ENCODE measurements at places on chromosomes 3 and 15.

- DNase-seq, result no peak
Observed at GRCh38 chr3:94294806-94295205, 231.9 kb downstream of the NSUN3 start.

- DNase-seq, result no peak
Observed at GRCh38 chr3:174094669-174095068, 697.1 kb downstream of the NLGN1 start.

GRCh38 chr3:15339786-15340215 is 7.4 kb upstream of the SH3BP5 start:
- no peak for DNase-seq

- DNase-seq, result no peak
Observed at GRCh38 chr3:94909726-94910125, 846.9 kb downstream of the NSUN3 start.

DNA sequence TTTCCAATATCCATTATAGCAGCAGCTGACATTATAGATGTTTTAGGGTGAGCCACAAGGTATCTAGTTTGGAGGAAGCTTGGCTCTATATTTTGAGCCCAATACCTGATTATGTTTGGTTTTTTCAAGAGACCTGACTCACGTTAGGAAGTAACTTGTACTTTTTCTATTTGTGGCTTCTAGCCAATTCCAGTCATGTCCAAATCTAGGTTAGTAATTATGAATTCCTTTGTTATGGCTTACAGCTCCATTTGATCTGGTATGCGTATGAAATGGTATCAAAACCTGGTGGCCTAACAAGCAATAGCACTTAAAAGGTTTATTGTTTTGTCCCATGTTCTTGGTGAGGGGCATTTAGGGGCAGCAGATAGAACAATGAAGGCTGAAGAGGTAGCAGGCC is 115.9 kb downstream of the TOP2B start:
- DNase-seq, result no peak

DNA sequence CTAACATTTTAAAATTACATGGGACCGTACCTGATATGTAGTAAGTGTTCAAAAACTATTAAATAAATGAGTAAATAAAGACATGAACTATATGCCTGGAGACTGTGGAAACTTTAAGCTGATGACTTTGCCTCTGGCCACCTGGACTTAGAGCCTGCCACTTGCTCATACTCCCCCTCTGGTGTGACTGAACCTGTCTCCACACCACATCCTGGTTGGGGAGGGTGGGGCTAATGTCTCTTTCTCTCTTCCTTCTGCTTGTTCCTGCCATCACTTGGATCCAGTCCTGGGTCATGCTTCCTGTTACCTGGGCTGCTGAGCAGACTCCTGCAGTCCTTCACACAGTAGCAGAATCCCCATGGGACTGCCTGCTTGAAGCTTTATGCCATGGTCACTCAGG is 8.2 kb upstream of the TMEM158 start:
- DNase-seq, result no peak

DNA sequence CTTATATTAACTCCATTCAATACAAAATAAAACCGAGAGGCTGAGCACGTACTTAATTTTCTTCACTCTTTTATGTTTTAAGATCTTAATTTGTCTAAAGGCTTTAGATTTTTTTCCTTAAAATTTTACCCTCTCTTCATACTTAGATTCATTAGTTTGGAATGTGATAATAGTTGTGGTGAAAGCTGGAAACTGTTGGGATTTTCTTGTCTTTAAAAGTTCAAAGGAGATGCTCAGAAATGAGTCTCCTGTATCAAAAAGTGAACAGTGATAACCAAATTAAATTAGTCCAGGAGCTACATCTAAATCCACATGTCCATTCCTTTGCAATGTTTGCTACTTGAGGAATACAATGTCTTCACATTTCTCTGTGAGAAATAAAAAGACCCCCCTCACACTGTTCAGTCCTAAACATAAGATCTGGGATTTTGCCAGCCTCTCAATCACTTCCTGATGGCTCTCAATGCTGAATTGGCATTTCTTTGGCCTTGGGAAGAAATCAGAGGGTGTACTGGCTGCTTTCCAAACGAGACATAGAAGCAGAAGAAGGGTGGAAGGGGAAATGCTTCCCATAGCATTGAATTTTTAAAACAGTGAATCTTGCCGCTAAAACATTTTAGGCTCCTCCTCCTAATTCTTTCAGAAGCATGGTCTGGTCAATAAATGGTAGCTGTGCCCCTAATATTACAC is 245.0 kb downstream of the SHOX2 start:
- no peak for DNase-seq

- no peak for DNase-seq
Observed at GRCh38 chr3:140472306-140473020, 205.4 kb upstream of the TRIM42 start.

GRCh38 chr3:183182732-183183610 is 20.4 kb upstream of the LAMP3 start:
- no peak for DNase-seq

DNA sequence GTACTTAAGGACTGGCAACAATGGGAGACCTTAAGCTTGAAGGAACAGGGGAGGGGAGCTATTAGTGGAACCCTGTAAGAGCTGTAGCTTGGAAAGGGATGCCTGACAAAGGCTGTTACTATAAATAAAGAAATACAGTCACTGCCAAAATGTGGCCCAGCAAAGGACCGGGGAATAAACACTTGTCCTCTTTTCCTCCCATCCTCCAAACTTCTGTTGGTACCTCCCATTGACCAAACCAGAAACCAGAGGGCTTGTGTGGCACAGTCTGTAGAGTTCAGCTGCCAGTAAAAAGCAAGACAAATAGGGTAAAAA is 25.1 kb upstream of the TCF12 start:
- no peak for DNase-seq

DNA sequence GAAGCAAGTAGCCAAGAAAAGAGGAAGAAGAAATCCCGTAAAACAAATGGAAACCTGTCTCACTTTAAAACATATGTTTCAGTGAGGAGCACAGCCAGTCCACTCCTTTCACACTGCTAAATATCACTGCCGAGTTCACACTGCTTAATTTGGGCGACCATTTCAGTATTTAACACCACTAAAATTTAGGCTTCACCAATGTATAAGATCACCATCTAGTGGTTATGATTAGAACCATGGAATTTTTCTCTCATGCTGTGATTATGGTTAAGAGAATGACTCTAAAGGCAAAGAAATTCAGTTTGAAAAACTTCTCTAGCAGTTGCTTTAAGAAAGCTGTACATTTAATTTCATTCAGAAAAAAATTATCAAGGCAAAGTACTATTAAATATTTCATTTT is 16.6 kb downstream of the SLC4A7 start:
- DNase-seq, result peak; percentile 52

GRCh38 chr15:58957101-58957973 is 23.9 kb upstream of the SLTM start:
- peak; percentile 84 for DNase-seq

DNA sequence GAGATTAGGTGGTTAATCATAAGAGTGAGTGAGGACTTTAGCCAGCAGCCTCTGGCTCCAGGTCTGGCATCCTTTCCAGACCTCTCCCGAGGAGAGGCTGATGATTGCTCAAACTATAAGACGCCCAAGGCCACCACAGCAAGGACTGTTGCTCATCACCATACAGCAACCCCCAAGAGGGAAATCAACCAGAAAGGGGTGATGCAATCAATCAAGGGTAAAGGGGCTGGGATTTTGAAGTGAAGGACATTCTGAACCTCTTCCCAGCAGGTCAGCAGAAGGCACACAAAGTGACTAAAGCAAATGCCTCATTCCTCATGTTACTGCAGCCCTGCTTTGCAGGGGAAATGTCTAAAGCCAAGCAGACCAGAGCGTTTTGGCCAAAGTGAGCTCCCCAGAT is 247.3 kb upstream of the IGF1R start:
- no peak for DNase-seq

DNA sequence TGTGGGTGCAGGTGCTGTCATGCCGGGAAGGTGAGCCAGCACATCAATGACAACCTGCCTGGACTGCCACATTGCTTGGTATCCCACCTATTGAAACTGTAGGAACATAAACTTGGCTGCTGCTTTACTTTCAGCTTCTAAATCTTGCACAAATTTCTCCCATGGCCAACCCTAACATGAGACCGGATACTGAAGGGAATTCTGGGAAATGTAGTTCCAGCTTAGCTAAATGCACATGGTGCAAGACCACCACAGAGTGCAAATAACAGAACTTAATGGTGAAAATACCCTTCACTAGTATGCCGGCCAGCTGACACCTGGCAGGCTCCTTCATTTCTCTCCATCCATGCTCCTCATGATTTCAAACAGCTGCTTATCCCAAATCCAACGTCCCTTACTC is 247.4 kb downstream of the ARRDC4 start:
- no peak for DNase-seq

DNA sequence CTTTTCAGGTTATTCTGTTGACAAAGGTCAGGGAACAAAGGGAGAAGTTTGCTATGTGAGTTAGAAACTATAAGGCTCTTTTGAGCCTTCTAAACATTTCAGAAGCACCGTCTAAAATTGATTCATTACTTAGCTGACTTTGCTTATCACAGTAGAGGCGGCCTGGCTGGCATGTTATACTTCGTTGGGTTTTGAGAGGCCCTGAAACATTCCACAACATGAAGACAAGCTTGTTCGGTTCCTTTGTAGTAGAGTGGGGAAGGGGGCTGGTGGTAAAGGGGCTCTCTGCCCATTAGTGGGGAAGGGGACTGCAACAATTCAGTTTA is 23.6 kb downstream of the ZBTB38 start:
- DNase-seq, result no peak

DNA sequence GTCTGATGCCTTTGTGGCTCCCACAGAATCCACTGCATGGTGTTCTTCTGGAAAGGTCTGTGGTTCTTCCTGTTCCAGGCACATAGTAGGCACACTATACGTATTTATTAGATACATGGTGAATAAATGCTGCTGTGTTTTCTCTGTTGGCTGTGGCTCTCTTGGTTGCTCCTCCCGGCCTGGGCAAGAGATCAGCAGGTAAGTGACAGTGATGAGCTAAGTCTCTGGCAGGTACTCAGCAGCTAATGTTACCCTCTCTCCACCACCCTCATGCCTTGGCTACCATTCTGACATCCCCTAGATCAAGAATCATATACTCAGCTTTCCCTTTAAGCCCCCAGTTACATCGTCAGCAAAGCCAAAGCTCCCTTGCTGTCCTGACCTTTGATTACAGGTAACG is 8.4 kb downstream of the SV2B start:
- DNase-seq, result no peak

GRCh38 chr3:152322756-152323155 is 54.0 kb downstream of the MBNL1 start:
- no peak for DNase-seq

DNA sequence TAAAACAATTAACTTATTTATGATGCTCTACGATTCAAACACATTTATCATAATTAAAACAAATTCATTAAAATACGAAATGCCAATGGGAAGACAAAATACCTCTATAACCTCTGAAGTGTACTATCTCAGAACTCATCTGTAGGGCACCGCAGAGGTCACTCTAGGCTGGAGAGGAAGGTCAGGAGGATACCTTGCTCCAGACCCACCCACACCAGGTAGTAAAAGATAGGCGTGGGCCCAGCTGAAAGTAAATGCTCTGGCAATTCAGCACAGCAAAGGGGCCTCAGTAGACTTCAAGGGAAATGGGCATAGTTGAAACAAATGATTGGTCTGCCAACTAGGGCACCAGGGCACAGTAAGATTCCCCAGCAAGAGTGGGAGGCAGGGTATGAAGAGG is 26.0 kb upstream of the SPPL2A start:
- DNase-seq, result no peak

DNA sequence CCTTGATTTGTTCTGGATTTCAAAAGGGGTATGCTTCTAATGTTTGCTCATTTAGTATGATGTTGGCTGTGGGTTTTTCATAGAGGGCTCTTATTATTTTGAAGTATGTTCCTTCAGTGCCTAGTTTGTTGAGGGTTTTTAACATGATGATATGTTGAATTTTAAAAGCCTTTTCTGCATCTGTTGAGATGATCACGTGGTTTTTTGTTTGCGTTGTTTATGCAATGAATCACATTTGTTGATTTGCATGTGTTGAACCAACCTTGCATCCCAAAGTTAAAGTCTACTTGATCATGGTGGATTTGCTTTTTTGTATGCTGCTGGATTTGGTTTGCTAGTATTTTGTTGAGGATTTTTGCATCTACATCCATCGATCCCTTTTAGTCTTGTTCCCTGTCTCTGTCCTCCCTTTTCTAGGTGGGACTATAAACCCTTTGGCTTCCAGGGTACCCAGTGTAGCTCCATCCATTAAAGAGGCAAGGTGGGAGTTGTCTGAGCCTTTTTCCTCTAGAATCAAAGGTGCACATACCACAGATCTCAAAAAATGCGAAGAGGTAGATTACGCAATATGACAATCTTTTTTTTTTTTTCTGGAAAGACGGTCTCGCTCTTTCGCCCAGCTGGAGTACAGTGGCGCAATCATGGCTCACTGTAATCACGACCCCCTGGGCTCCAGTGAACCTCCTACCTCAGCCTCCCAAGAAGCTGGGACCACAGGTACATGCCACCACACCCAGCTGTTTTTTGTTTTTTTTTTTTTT is 221.6 kb upstream of the UBE2E1 start:
- no peak for DNase-seq

DNA sequence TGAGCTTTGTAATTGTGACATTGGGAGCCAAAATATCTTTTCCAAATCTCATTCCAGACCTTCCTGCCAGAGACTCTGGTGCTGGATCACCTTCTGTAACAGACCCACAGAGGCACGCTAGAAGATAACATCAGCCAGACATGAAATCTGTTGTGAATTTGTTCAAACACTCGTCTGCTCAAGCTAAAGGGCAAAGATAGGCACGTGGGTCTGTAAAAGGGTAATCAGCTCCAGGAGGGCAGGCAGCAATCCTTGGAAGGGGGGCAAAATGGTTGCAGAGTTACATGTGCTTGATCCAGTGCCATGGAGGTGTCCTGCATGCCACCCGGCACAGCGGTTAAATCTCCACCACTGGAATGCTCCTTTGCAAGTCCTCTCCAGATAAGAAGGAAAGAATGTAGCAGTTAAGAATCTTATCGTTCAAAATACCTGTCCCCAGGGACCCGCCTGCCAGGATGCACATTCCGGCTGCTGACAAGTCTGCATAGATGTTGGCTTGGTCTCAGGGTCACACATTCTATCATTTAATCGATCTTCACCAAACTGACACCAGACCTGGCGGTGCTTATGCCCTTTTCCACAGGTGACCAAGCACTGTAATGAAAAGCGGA is 74.8 kb downstream of the ADAMTS9 start:
- peak; percentile 33 for DNase-seq

All from NCI-H524 (cell line).